Hematopoietic multipotent progenitor cell treated with erythropoietin and hydrocortisone succinate and interleukin-3 and kit ligand, for 17 days (in vitro differentiated cells): ENCODE measurements at places on chromosomes 4 and X.
A peak's percentile ranks its signal among the peaks of the same experiment; 100 is the strongest.

- DNase-seq = no peak
Observed at GRCh38 chr4:23485801-23486200, 404.0 kb downstream of the PPARGC1A start.

DNA sequence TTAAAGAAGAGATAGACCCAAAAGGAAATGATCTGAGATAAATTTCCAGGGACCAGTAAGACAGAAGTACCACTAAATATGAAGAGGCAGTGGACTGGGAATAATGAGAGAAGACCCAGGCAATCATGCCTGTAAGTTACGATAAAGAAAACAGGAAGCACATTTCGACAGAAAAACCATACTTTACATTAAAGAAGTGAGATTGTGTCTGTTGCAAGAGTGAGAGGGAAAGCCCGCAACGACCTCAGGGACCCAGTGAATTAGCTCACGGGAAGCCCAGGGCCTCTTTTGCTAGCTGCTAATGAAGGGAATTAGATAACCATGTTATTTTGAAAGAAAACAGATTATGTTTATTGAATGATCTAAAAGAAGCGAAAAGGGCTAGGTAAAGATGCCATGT, 28.9 kb upstream of the ACSL1 start:
- DNase-seq = no peak

GRCh38 chrX:39311646-39312045, 510.4 kb downstream of the MID1IP1 start:
- DNase-seq = no peak

DNA sequence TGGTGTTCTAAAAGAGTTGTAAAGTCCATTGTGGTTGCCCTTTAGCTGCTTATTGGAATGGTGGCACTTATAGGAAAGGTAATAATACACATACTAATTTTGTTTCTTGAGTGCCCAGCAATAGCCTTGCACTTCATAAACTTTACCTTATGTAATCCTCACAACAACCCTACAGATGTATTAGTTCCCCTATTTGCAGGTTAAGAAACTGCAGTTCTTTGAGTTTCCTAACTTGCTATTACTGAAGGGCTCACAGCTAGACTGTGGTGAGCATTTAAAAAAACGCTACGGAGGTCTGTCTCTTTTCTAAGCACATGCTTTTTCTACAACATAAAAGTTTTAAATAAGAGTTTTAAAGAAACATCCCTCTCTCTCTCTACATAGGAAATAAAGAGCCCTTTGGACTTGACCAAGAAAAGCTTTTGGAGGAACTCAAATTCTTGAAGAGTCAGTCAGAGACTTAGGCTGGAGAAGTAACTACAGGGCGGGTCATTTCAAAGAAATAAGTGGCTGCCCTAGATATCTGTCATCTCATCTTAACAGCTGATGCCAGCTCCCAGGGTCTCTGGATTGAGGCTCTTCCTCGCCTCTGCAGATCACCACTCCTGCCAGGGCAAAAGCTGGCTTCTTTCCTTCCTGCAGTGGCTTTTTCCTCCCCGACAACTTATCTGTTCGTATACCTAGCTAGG, 42.0 kb upstream of the FBXW7 start:
- peak; percentile 35 for DNase-seq

DNA sequence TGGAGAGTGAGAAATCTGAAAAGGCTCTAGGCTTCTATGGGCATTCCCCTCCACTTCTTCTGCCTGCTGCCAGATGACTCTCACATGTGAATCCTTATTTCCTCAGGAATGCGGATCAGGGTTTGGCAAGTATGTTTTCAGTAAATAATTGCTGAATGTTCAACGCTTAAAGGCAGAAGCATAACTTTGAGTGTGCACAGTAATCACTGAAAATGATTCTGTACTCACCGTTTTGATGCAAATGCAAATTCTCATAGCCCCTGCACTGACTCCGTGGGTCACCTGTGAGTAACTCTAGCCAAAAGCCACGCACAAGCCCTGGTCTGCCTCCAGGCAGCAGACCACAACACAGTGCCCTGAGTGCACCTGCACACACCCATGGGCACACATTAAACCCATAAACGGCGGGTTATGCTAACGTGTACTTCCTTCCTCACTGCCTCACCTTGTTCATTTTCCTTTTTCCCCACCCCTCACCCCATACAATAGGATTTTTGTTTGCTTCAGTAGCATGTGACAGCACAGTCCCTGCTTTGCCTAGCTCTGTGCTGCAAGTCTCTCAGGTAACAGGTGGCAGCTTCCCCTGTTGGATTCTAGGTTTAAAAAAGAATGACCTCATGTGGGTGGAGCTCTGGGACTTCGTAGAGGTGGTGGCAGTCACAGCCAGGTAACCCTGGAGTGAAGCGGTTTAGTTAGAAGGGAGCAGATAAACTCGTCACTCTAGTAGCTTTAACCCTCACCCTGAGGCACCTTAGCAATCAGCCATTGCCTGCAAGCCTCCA, at the start of gene ARHGEF38:
Gene ARHGEF38 (plus strand): TSS at position 656 of the 782 bp plus-strand sequence. CDS start 146 bp downstream, outside the sequence.
- DNase-seq = no peak

- no peak for DNase-seq
Observed at GRCh38 chr4:54687887-54688841, 30.4 kb downstream of the KIT start.

- no peak for DNase-seq
Observed at GRCh38 chr4:90190525-90190924, 63.3 kb downstream of the CCSER1 start.

- no peak for DNase-seq
Observed at GRCh38 chr4:177282284-177282835, 27.3 kb upstream of the NEIL3 start.

DNA sequence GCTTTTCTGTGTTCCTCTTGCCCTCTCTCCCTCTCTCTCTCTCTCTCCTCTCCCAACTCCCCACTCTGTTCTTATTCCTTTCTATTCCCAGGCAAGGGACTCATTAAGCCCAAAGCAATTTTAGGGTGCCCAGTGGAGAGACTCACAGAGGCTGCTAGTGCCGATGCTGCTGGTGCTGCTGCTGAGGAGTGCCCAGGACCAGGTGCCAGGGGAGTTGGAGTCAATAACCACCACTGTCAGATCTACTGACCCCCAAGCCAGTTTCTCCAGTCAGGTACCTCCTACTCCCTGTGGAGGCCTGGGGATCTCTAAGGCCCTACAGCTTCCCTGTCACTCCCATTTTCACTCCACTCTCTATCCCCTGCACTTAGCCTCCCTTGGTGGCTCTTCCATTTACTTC, 54.2 kb upstream of the LAS1L start:
- no peak for DNase-seq

GRCh38 chr4:152052451-152053057, 291.7 kb upstream of the GATB start:
- DNase-seq = no peak

DNA sequence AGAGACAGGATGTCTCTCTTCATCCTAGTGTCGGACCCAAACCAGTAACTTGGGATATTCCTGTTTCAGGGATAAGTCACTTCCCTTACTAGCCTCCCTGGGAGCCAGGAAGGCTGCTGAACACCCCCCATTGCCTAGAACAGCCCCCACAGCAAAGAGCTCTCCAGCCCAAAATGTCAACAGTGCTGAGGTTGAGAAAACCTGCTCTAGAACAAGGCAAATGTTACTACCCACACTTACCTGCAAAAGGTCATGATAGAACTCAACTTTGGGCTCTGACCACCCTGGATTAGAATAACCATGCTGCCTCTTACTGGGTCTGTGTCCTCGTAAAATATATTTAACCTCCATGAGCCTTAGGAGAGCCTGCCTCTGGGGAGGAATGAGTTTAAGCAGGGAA, 20.3 kb downstream of the BEX3 start:
- DNase-seq = no peak

- DNase-seq = no peak
Observed at GRCh38 chr4:140331245-140331644, 42.2 kb upstream of the SCOC start.

DNA sequence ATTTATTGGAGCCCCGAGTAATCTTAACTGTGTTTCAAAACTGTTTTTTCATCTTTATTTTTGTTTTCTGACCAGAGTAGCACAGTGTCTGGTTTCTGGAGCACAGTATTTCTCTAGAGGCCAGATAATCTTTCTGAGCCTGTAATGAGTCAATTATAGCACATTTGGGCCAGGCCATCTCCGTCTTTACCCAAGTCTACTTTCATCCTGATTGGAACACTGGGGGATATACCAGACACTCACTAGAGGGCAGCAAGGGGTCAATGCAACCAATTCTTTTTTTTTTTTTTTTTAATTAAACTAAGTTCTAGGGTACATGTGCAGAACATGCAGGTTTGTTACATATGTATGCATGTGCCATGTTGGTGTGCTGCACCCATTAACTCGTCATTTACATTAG, 282.0 kb downstream of the ARHGAP24 start:
- no peak for DNase-seq

DNA sequence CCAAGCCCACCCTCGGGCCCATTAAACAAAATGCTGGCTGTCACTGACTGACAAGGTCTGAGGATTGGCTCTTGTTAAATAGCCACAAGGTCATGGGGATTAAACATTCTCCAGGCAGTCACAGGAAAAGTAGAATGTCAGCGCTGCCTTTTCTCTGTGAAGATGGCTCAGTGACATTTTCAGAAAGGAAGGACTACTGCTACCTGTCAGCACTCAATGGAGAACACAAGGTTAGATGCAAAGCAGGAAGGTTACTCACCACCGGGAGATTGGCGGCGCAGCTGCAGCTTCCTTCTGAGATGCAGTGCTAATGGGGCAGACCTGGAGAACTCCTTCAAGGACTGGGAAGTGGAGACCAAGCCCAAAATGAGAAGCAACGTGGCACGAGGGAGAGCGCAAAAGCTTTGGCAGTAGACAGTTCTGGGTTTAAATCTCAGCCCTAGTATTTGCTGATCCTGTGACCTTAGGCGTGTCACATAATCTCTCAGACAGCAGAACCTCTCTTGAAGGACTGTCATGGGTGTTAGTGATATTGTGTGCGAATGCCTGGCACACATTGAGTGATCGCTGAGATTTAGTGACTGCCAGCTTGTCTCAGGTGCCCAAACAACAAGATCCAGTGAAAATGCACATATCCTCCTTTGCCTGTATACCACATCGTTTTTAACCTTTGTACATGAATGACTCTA, 213.1 kb upstream of the BOD1L1 start:
- DNase-seq = no peak

DNA sequence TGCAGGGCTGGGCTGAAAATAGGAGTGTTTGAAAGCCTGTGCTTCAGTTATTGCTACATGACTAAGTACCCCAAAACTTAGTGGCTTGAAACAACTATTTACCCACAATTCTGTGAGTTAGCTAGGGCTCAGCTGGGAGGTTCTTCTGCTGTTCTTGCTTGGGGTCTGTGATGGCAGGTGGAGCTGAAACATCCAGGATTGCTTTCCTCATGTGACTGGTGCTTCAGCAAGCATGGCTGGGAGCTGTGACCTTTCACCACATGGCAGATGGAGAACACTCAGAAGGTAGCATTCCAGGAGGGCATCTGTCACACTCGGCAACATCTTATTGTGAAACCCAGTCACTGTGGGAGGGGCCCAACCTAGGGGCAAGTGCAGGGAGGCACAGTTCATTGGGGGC, 57.0 kb upstream of the TBC1D14 start:
- DNase-seq = no peak

DNA sequence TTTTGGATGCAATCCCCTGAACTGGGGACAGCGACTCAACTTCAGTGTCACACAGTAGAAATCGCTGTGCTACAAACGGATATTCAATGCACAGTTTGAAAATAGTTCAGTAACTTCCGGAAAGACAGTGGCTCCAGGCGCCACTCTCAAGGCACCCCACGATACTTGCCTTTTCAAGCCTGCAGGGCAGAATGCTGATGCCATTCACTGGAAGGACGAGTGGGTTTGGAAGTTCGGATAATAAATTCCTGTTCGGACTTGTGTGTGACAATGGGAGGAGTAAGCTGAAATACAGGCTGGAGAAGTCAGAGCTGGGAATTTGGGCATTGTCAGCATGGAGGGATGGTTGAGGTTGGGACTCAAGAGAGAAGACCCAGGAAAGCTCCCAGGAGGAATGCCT, 64.3 kb upstream of the HELT start:
- DNase-seq = no peak

- DNase-seq = no peak
Observed at GRCh38 chr4:31682796-31683195, 962.6 kb downstream of the PCDH7 start.

GRCh38 chr4:169941141-169941540, 85.1 kb downstream of the MFAP3L start:
- no peak for DNase-seq

DNA sequence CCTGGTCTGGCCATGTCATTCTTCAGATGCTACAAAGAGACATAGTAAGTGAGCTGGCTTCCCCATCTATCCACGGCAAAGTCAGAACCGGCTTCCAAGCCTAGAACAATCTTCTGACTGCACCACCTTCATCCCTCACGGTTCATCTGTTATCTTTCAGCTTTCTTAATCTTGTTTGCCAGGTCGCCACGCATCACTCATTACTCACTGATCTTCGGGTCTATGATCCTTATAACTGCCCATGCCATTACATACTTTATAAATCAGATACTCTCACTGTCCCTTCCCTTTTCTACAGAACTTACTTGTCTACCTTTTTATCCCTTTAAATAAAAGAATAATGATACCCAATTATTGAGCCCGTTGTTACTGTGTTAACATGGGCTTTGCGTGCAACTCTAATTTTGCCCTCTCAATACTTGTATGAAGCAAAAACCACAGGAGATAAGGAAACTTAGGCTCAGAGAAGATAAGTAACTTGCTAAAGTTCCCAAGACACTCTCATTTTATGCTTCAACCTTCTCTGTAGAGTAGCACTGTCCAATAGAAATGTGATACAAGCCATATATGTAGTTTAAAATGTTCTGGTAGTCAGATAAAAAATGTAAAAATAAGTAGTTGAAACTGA, 171.7 kb downstream of the AMELX start:
- DNase-seq = no peak

DNA sequence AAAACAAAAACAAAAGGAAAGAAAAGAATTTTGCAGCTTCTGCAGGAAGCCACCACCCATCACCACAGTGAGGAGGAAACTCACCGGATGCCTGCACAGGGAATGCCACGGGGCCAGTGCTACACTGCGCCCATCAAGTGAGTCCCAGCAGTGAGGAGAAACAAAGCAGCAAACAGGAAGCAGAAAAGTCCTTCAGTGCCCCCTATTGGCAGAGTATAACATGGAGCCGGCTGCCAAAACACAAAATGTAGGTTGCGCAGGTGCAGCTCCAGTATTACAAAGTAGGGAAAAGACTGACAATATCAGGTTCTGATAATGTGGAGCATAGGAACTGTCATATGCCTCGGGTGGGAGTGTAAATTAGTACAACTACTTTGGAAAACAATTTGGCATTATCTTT, 23.3 kb upstream of the SCML2 start:
- peak; percentile 19 for DNase-seq

- peak; percentile 36 for DNase-seq
Observed at GRCh38 chr4:146342600-146343192, 128.4 kb downstream of the REELD1 start.

- DNase-seq = no peak
Observed at GRCh38 chr4:105422207-105422920, 51.5 kb downstream of the PPA2 start.

- DNase-seq = no peak
Observed at GRCh38 chr4:13089659-13089998, 394.5 kb downstream of the RAB28 start.

GRCh38 chr4:108030332-108030731, 40.6 kb downstream of the HADH start:
- DNase-seq = no peak

GRCh38 chr4:186981161-186981560, 257.5 kb upstream of the FAT1 start:
- DNase-seq = no peak
